Placental epithelial cell (primary cell): ENCODE measurements at places on chromosomes 6 and 20. TPM values are rescaled to one million over a fixed set of nuclear protein-coding genes. Genes with fewer than 3 reads are reported as not detected.

ZKSCAN3 gene
- 3.9 and 7.9 TPM in 2 replicates for total RNA-seq

E2F1 gene
- 4.7 and 5.6 TPM in 2 replicates for total RNA-seq

ARFGEF3 gene
- total RNA-seq, result under 0.01 TPM in 1 of 2 replicates, not detected in the other

HLA-DMB gene
- total RNA-seq, result under 0.01 TPM in 1 of 2 replicates, not detected in the other

GJA10 gene
- not detected in 2 replicates for total RNA-seq

ZC3H12D gene
- 0.39 and 0.43 TPM in 2 replicates for total RNA-seq

KCNG1 gene
- 24.3 and 50.6 TPM in 2 replicates for total RNA-seq

FNDC1 gene
- total RNA-seq, result 3.0 and 29.4 TPM in 2 replicates

NTSR1 gene
- 0.11 TPM in 1 of 2 replicates, not detected in the other for total RNA-seq

PROKR2 gene
- total RNA-seq, result not detected in 2 replicates

TFAP2D gene
- not detected in 2 replicates for total RNA-seq

MLIP gene
- not detected in 2 replicates for total RNA-seq

FAM184A gene
- under 0.01 and 0.11 TPM in 2 replicates for total RNA-seq

TRIM10 gene
- not detected in 2 replicates for total RNA-seq

OLIG3 gene
- total RNA-seq, result not detected in 2 replicates

CALHM4 gene
- not detected in 2 replicates for total RNA-seq

GPR6 gene
- not detected in 2 replicates for total RNA-seq
